ENCODE measurements at places on chromosomes 3 and 15.

GRCh38 chr3:172546105-172546504 is 22.9 kb upstream of the TNFSF10 start:
- DNase-seq: no peak

DNA sequence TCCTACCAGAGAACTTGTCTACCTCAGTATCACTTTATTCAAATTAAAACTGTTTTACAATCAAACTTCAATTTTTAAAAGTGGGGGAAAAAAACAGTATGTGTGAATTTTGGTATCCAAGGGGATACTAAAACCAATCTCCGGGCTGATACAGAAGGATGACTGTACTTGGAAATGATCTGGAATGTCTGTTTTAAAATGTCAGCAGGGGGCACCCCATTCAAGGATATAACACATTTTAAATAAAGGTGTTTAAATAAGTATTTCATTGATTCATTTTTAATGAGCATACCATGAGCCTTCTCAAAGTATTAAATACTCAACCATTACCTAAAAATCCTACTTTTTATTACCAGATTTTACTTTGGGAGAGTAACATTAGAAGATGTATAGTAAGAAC is 67.9 kb downstream of the ULK4 start:
- no peak for DNase-seq

DNA sequence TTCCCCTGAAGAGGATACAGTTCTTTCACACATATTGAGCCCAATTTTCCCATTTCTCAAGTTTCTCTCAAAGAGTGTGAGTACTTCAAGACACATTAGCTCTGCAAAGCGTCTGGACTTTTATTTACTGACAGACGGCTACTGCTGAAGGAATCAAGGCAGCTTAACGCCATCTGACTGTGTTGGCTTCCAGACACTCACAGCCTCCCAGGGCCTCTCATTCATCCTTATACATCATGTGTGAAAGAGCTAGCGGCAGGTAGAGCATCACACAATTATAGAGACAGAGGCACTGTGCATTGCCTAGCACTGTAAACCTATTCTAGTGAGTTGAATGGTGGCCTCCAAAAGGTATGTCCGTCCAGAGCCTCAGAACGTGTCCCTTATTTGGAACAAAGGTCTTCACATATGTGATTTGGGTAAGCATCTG is 284.1 kb upstream of the STT3B start:
- no peak for DNase-seq

- DNase-seq: no peak
Measured at GRCh38 chr15:59002418-59002859, 15.0 kb downstream of the RNF111 start.

GRCh38 chr3:134378818-134379217 is 4.6 kb upstream of the AMOTL2 start:
- no peak for DNase-seq

GRCh38 chr3:197554562-197555280 is 1.0 kb downstream of the BDH1 start:
- peak; percentile 83 for DNase-seq

DNA sequence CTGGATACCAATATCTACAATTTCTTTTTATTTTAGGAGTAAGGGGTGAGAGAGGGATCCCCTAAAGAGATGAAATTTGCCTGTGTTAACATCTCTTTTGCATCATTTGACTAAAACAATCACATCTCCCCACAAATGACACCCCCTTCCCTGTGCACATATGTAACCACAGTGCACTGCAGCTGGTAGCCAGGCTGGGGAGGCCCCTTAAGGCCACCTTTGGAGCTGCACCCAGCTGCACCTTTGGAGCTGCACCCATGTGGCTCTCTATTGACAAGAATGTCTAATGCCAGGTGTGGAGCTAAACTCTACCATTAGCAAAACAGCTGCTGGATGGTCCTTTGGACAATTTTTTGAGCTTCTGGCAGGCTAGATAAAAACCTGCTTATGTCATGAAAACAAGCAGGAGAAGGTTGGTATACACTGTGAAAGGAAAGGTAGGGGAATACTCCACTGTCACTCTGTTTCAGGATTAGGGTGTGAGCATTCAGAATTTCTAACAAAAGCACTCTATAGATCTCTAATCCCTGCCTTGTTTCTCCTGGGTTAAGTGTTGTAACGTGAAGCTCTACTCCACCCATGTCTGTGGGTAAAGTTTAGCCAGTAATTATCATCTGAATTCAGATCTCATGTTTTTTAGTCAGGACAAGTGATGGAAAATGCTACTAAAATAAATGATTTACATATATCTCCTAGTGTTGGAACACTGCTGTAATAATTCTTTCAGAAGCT is 52.1 kb downstream of the TFG start:
- DNase-seq: no peak

DNA sequence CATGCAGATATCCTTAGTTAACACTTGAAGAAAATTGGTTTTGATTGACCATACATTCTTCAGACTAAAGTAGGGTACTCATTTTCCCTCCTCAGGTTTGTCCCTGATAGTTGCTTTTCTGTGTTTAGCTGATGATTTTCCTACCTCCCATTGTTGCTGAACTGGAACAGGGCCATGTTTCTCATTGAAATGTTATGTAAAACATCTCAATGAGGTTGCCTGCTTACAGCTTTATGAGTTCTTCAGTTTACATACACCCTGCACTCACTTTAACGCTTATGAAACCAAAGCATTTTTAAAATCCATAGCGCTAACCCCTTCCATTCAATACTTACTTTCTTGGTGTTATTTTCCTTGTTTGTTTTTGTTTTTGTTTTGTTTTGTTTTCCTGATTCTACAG is 61.9 kb downstream of the HMG20A start:
- no peak for DNase-seq

DNA sequence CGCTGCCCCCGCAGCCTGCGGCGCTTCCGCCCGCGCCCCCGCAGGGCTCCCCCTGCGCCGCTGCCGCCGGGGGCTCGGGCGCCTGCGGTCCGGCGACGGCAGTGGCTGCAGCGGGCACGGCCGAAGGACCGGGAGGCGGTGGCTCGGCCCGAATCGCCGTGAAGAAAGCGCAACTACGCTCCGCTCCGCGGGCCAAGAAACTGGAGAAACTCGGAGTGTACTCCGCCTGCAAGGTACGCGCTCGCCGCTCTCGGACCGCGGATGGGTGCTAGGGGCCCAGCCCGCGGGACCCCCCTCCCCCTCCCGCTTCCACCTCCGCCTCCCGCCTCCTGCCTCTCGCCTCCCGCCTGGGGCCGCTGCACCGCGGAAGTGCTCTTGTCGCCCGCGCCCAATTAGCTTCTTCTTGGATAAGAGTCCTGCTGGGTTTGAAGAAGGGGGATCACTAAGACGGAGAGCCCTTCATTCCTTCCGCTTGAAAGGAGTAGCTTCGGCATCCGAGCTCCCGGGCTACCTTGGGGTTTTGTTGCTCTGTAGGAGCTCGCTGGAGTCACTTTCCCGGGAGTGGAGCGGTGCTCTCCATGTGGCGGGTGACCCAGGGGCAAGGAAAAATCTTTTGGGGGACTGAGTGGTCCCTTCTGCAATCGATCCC is 426 bp downstream of the KAT2B start:
- no peak for DNase-seq

DNA sequence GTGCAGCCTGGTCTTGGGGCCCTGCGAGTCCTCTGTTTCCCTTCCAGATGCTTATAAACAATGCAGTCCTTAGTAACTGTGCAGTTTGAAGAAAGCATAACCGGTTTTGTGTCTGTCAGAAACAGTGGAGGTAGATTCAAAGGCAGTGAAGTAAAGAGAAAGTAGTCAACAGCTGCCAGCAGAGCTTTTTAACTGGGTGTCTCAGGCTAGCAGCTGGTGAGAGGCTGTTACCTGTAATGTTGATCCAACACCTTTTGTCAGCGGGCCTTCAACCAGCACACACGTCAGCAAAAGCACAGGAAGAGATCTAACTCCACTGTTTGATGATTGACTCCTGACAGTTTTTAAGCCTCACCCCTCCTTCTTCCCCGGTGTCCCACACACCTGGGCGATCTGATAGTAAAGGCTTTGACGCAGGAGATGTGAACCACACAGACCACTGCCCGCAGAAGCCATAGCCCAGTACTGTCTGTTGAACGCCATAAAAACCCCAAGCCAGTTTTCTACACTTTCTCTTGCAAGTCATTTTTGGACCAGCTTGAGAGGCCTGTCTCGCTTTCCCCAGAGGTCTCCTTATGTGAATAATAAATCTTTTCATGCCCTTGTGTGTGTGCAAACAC is 178.0 kb downstream of the FMN1 start:
- no peak for DNase-seq

GRCh38 chr15:39591141-39591895 is 10.4 kb downstream of the THBS1 start:
- DNase-seq: no peak

GRCh38 chr3:53219895-53220483 is 35.8 kb downstream of the TKT start:
- peak; percentile 17 for DNase-seq

DNA sequence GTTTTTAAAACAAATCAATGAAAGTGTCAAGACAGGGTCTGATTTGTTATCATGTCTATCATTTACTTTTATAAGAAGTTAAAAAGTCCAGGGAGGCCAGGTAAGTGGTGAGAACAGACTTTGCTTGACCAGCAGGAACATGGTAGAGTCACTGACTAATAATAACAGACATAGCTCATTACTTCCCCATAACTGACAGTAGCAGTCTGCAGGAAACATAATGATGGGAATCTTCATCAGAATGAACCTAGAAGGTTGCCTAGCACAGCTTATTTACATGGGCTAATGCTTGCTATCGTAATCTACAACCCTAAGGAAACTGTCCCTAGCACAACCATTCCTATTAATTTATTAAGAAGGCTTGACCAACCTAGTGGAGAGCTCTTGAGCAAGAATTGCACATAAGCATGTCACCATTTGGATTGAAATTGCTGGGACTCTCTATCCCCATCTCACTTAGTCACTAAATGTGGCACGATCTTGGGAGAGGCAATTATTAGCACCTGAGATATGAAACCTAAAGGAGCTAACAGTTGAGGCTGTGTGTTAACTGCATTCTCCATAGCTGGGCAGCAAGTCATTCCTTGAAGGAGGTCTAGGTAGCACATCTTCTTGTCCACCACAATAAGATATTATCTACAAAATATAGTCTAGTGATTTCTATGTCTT is 139.6 kb upstream of the ZBTB20 start:
- no peak for DNase-seq

GRCh38 chr15:80554560-80554959 is 140.6 kb upstream of the ABHD17C start:
- DNase-seq: no peak

DNA sequence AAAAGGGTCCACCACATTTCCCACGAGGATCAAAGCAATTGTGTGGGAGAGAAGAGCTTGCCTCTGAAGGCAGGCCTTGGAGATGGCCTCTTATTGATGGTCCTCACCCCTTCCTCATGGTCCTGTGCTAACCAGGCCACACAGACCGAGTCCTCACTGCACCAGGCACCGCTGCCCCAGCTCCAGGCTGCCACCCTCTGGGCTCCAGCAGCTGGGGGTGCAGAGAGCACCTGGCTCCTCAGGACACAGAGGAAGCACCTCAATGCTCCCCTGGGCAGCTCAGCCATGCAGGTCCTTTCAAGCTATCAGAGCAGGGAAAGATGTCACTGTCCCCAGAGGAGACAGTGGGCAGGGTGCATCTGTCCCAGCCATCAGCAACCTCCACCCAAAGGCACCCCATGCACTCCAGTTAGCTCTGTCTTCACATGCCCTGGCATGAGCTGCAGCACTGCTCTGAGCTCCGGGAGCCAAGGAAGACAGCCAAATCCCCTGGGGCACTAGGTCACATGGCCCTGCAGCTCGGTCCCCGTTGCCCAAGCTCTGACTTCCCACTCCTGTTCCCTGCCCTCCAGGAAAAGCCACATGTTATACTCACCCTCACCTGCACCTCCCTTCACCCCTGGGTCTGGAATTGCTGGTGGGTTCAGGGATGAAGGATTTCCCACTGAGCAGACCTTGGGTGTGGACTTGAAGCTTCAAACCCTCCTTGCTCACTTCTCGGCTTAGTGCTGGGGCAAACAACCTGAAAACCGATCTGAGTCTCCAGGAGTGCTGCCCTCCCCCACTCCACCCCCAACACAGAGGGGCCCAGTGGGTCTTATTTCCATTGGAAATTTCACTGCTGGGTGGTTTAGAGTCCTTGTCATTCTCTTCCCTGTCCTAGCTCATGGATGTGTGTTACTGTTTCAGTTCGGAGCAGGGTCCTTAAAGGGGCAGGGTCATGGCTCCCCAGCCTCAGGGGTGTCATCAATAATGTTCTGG is 32.6 kb downstream of the ALS2CL start:
- DNase-seq: no peak

- DNase-seq: no peak
Measured at GRCh38 chr15:100330221-100330620, 11.6 kb downstream of the ADAMTS17 start.

DNA sequence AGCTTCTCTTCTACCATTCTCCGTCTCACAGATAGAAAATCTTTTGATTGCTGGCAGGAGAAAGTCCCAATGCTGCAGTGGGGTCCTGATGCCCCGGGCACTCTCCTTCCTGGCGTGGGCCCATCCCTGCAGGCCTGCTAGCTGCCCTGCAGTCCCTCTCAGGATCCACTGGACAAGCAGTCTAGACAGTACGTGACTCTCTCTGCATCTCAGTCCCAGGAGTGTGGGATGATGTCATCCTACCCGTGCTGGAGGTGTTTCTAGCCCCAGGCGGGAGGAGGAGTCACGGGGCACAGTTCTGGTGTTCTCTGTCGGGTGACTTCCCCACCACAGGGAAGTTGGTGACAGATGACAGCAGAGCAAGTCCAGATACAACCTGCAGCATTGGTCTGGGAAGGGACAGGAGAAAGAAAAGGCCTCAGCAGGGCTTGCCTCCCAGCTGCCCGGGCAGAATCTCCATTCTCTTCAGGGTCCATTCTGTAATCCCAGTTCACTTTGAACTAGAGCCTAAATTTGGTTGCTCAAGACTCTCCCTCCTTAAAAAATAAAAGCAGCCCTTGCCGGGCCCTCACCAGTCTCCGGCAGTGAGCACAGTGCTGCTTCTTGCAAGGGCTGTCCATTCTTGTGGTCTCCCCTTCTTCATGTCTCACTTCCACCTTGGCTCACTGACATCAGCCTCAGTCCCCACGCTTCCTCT is 30.6 kb downstream of the SLC28A1 start:
- peak; percentile 79 for DNase-seq

DNA sequence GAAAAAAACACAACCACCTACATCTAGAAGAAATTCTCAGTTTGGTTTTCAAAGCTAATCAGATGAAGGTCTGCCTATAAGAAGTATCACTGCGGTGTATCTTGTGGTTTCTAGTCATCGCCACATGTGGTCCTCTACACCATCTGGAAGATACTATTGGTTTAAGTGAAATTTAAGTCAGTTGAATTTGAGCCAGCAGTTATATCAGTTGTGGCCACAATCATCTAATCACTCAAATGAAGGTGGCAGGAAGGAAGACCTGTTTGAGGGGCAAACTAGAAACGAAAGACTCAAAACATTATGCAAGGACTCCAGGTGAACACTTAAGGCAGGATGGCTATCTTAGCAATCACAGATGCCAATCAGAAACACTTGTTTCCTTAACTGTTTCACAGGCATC is 48.7 kb downstream of the ETV5 start:
- DNase-seq: peak; percentile 40

DNA sequence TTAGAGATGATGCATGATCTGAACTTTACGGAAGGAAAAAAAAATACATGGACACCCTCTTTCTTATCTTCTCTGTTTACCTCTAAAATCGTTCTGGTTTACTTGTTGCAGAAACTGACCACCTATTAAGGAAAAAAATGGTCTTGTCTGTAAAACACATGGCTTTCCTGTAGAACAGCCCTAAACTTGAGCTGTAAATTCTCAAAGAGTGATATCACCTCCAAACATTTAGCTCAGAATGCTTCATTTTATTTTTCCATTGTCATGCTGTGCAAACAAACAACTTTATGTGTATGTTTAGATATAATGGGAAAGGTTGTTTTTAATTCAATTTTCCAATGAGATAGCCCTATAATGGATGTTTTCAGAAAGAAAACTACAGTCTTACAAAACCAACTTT is 237.4 kb upstream of the NR2F2 start:
- DNase-seq: no peak

Data from GM12878 (cell line).